Non-pigmented ciliary epithelial cell (primary cell): ENCODE measurements at places on chromosomes 7 and 10.

DNA sequence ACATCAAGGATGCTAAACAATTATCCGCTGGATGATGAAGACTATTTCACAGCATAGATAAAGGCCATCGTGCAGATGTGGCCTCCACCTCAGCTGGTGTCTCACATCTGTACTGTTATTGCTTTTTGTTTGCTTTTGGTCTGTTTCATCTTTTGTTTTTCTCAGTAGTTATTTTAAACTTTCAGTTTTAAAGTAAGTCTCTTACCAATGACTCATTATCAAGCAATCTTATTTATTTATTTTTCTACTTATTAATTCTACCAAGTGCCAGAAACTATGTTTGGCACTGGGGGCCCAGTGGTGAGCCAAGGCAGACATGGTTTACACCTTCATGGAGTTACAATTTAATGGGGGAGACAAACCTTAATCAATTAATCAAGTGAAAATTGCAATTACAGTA lies 250.9 kb upstream of the TMEM72 start:
- DNase-seq: no peak

DNA sequence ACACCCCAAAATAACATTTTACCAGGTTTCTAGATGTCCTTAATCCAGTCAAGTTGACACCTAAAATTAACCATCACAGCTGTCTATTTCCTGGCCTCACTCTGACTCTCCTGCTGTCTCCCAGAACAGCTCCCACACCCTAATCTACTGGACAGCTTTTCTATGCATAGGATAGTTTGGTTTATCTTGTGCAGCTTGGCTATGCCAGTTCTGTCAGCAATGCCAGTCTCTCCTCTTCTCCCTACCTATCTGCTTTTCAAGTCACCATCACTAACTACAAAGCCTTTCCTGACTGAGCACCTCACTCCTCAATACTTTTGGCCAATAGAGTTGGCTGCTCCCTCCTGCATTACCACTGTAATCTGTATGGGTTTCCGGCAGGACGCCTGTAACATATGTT lies 5.0 kb downstream of the NCOA4 start:
- no peak for DNase-seq

GRCh38 chr10:100934084-100934659 lies 21.4 kb downstream of the SLF2 start:
- DNase-seq: no peak

GRCh38 chr10:72087392-72087968 lies 871 bp downstream of the SPOCK2 start:
- DNase-seq: no peak

GRCh38 chr7:107469929-107470328 lies at the start of gene GPR22:
Gene GPR22, plus strand, starts transcription at chr7:107470057. Its CDS starts 4,004 bp downstream, at chr7:107474061.
- DNase-seq: no peak

GRCh38 chr7:45543473-45543872 lies 30.7 kb upstream of the ADCY1 start:
- no peak for DNase-seq

DNA sequence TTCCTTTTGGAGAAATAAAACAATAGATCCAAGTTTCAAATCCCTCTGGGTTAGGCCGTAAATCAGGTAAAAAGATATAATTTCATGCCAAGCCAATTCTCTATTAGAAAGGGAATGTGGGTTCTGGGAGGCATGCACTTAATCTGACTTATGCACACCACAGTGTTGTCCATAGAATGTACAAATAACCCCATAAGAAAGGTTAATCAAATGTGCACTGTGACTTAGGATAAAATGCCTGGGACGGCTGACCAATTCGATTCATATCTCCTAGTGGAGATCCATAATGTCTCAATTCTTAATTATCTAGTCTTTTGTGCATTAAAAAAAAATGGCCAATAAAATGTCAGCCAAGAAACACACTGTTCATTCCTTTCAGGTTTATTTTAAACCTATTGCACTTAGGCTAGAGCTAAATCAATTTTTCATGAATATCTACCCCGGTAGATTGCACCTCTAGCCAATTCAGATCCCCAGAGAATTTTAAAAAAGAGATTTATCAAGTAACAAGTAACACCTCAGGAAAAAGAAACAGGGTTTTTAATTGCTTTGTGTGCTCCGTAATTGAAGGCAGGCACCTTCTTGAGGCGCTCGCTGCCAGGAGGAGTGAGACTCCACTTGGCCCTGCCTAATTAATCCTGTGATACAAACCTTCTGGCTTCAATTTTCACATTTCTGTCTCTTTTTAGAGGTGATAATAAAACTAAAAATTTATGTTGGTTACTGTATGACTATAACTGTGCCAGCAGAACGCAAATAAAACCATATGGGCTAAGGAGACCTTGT lies 265.1 kb downstream of the ETV1 start:
- DNase-seq: no peak

DNA sequence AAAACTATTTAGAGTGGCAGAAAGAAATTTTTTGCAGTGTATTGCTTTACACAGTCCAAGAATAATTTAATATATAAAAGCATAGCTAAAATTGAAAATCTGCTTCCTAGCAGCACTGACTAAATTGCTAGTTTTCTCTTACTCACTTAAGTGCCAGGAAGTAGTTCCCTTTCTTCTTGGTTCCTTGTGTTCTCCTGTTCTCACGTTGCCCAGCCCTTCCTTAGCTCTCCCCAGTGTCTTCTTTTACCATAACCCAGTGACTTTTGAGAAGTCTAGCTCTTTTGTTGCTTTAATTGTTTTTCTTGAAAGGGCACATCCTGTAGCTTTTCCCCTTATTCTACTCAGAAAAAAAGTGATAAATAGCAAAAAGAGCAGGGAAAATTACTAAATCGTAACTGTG lies 215.5 kb downstream of the THSD7A start:
- no peak for DNase-seq

DNA sequence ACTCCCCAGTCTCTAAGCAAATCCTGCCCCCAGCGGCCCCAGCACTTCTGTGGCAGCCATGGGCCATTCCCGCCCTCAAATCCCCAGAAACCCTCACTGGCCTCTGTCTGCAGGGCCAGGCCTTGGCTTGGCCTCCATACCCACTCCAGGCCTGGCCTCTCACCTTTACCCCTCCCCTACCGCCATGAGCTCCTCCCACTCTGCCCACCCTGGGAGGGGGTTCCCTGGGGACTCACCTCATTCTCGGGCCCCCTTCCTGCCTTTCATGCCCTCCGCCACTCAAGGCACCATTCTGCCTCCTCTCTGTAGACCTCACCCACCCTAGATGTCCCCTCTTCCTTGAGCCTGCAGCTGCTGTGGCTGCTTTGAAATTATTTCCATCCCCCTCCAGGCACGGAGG lies 41.0 kb downstream of the PRF1 start:
- DNase-seq: no peak

GRCh38 chr7:73779517-73779916 lies 9.4 kb upstream of the CLDN3 start:
- DNase-seq: no peak

DNA sequence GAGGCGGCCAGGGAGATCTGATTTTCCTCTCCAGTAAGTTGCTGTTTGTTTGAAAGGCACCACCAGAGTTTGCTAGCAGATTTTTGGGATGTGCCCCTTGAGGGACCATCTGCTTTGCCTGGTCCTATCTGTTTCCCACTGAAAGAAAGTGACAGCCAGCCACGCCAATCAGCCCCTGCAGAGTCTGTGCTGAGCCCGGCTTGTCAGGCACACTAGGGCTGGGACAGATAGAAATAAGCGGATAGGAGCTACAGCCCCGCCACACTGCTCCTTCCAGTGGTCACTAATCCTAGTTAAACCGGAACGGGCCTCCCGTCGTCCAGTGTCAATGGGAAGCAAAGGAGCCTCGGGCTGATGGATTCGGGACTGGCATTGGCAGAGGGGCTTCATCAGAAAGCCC lies 161.9 kb upstream of the PRR15 start:
- no peak for DNase-seq

- no peak for DNase-seq
Observed at GRCh38 chr10:123703195-123703790, 37.1 kb downstream of the GPR26 start.

DNA sequence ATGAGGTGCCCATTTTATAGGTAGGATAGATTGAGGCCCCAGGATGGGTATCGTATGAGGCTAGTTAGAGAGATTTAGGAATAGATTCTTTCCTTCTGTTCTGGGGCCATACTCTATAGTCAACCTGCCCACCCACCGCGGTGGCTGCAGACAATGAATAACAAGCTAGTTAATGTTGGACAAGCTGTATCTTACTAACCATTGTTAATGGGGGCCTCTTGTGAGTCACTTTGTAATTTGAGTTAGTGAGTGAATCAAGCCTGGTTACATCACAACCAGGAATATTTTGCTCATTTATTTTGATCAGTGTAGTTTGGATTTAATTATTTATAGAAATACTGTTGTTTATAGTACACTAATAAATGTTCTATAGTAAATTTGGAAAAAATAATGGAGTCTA lies 7.3 kb downstream of the SORCS3 start:
- DNase-seq: no peak

DNA sequence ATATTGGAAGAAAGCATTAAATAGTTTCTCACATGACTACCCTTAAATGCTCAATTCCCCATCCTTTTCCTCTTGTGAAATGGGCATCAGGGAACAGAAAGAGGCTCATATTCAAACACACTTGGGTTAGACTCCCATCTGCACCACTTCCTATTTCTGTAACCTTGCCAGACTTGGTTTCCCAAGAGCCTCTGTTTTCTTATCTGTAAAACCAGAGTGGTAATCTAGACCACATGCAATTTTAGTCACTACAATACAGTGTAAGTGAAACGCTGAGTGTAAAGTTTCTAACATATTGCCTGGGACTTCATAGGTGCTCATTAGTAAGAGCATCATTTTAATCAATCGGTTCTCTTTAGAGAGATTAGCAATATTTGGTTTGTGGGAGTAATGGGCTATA lies 136.3 kb downstream of the SORCS1 start:
- DNase-seq: no peak

GRCh38 chr7:15625466-15625865 lies 61.0 kb downstream of the MEOX2 start:
- peak; percentile 23 for DNase-seq

DNA sequence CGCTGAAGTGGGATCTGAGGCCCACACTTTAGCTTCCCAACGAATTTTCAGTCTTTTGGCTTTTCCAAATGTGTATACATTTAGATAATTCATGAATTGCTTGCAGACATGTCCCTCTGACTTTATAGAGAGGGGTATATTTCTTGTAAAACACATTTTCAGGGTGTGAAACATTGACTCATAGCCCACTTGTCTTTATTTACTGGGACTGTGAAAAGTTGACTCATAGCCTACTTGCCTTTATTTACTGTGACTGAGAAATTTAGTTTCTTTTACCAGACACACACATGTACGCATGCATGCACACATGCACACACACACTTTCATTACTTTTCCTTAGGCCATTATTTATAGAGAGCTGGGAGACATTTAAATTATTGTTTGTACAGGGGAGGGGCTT lies 79.1 kb downstream of the VTI1A start:
- no peak for DNase-seq

DNA sequence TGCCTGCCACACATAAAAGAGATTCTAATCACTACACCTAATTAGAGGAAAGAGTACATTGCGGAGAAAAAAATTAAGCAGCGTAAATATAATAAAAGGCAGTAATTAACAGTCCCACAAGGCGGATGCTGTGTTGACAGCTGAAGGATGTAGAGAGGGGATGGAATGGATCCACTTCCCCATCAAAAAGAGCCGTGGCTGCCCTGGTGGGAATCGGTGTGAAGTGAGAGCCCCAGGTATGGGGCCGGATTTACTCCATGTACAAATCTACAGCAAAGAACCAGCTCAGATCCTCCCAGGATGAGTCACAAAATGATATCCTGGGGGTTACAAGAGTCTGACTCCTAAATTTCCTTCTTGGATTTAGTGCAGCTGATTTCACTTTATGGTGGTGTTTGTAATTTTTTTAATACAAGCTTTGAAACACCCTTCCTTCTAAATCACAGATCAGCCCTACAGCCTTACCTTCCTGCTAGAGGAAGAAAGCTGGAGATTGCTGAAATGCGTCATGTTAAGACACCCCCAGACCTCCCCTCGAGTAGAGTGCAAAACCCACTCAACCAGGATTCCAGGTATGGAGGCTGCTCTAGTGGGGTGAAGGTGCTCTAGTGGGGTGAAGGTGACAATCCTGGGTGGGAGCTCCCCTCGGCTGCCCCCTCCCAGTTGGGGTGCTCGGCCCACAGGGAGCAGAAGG lies 398.4 kb downstream of the PLXNA4 start:
- no peak for DNase-seq

DNA sequence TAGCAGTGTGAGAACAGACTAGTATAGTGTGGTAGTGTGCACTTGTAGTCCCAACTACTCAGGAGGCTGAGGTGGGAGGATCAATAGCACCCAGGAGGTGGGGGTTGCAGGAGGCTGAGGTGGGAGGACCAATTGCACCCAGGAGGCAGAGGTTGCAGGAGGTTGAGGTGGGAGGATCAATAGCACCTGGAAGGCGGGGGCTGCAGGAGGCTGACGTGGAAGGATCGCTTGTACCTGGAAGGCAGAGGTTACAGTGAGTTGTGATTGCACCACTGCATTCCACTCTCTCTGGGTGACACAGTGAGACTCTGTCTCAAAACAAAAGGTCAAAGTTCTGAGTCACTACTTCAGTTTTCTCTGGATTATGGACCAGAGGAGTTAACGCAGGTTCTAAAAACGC lies 22.6 kb upstream of the DIP2C start:
- DNase-seq: no peak

DNA sequence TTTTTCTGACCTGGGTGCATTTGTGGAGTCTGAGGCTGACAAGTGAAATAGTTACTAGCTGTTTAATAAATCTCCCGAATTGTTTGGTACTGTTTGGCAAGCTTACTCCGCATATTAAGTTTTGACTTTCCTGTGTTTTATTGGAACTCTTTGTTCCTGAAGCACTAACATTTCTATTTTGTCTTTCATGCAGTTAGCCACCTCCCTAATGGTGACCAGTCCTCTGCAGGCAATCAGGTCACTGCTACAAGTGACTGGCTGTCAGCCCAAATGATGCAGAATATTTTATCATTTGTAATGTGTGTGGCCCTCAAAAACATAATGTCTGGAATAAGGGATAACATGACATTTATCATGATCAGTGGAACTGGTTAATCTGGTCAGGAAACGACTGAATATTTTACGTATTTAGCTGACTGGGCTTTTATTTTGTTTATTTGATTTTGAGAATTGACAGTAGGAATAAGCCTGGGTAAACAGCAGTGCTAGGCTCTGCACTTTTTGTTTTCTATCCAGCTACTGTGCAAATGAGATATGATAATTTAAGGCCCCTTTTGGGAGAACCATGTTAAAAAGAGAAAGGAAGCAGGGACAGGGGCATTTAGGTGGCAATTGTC lies 82.9 kb downstream of the ST7 start:
- DNase-seq: no peak
